ENCODE measurements at places on chromosomes 7 and 10.

GRCh38 chr7:54712820-54713219 lies 46.2 kb downstream of the SEC61G start:
- no peak for DNase-seq

- DNase-seq: no peak
Observed at GRCh38 chr7:122550545-122550944, 148.4 kb downstream of the RNF133 start.

GRCh38 chr7:90211391-90212148 lies at the start of gene STEAP2:
Gene STEAP2, plus strand, starts transcription at chr7:90211740. Its CDS starts 13,343 bp downstream, at chr7:90225083.
- DNase-seq: peak; percentile 84

GRCh38 chr7:83684928-83685327 lies 36.0 kb upstream of the SEMA3E start:
- DNase-seq: no peak

DNA sequence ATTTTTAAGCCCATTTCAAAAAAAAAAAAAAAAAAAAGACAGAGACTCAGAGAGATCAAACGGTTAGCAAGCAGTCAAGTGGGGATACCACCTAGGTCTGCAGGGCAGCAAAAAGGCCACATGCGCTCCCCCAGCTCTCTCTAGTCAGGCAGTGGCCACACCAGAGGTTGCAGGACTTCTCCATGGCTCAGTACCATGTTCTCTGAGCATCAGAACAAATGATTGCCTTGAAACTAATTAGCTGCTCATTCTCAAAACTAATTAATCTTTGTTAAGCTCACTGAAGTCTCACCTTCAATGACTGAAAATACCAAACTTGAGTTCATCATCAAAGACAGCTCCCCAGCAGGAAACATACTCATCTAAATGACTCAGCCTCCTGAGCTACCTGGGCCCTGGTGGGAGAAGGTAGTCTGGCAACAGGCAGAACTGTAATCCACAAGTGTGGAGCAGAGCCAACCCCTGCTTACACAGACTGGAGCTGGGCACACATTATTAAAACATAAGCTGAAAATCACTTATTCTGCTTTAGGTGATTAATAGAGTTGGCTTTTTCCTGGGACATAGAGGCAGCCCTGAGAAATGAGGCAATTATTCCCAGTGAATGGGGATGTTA lies 319.6 kb downstream of the GRID1 start:
- no peak for DNase-seq

- no peak for DNase-seq
Observed at GRCh38 chr7:93429563-93429962, 145.0 kb downstream of the CALCR start.

DNA sequence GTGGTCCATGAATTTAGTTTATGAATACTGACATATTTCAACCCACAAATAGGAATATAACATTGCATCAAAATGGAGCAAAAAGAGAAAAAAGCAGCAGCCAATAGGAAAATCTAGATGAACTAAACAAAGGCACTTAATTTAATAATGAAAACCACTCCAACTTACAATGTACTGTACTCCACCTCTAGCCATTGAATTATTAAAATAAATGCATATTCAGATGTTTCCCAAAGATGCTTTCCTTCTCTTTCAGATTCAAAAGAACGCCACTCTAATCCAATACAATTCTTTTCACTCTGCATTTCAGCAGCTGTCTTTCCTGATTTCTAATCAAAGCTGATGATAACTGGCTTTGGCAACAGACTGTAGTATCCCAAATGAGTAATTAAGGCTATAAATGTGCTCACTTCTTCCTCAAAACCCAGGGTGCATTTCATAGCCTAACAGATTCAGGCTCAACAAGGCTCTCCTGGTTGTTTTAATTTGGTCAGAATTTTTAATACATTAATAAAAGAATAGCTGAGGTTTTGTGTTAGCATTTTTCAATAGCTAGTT lies 577.1 kb downstream of the PARD3 start:
- no peak for DNase-seq

GRCh38 chr10:122657729-122658128 lies 41.9 kb downstream of the C10orf120 start:
- no peak for DNase-seq

DNA sequence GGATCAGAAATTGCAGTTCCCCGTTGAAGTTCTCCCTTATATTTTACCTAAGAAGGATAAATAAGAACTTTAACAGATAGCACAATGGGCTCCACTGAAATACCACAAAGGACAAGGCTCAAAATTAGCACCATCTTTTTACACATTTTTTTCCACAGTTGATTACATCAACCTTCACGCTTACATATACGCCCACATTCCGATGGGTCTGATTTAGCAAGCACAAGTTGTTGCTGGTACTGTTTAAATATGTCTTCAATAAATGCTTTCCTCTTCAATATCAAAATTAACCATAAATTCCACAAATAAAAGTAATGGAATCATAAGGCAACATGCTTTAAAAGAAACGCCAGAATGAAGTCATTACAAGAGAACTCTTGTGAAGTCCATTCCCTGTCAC lies 79.5 kb downstream of the NEBL start:
- no peak for DNase-seq

GRCh38 chr10:98881789-98882188 lies 353.9 kb downstream of the HPSE2 start:
- no peak for DNase-seq

DNA sequence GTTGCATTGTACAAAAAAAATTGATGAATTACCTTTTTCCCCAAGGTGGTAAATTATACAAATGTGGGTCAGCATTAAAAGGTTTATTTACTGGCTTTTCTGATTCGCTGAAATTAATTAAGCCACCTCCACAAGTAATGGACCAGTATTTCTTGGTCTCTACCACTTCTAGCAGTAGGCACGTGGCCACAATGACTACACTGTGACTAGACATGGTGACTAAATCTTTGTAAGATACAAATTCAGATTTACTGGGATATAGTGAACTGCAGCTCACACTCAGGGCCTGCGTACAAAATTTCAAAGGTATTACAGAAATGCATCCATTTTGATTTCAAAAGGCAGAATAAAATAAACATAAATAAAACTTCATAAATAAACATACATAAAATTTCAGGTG lies 10.9 kb downstream of the HPSE2 start:
- no peak for DNase-seq

- peak; percentile 65 for DNase-seq
Observed at GRCh38 chr7:46315891-46316290, 394.8 kb upstream of the IGFBP3 start.

DNA sequence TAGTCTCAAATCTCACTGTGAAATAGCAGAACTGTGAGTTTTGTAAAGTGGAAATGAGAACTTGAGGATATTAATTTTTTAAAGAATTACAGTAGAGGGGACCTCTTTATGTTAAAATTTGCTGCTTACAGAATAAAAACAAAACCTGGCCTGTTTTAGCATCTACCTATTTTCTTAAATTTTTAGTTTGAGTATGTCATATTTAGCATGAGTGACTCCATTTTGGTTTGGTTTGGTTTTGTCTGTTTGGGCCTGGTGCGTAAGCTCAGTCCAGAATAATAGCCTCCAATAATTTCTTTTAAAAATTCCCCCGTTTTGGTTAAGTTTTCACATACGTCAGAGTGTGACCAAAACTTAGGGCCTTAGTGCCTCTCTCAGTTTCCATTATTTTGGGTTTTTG lies 152.0 kb upstream of the ZNF92 start:
- DNase-seq: no peak

GRCh38 chr10:63030536-63030935 lies 102.6 kb upstream of the NRBF2 start:
- DNase-seq: no peak

- DNase-seq: no peak
Observed at GRCh38 chr7:127393368-127394058, 1.0 kb upstream of the ZNF800 start.

DNA sequence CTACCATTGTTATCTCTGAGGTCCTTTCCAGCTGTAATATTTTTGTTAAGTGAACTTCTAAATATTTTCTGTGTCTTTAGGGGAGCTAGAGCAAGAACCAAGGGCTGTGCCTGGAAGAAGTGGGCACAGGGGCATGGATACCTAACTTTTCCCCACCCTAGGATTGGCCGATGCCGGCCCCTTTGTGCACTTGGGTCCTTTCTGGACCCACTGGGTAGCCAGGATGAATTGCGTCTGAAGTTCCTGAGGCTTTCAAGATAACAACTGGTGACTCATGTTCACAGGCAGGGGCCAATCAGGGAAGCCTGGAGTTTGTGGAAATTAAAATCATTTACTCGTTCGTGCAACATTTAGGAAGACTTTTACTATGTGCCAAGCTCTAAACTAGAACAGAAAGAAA lies 758 bp downstream of the DPCD start:
- DNase-seq: no peak

- DNase-seq: no peak
Observed at GRCh38 chr7:128234476-128235026, 6.5 kb upstream of the LEP start.

- no peak for DNase-seq
Observed at GRCh38 chr7:13016592-13017332, 329.3 kb downstream of the ARL4A start.

- no peak for DNase-seq
Observed at GRCh38 chr10:99685597-99685967, 26.3 kb downstream of the ENTPD7 start.

GRCh38 chr10:132328738-132329137 lies 3.3 kb upstream of the LRRC27 start:
- no peak for DNase-seq

- DNase-seq: no peak
Observed at GRCh38 chr7:13797545-13797944, 191.9 kb downstream of the ETV1 start.

GRCh38 chr10:96840841-96841518 lies 8.9 kb downstream of the LCOR start:
- no peak for DNase-seq

DNA sequence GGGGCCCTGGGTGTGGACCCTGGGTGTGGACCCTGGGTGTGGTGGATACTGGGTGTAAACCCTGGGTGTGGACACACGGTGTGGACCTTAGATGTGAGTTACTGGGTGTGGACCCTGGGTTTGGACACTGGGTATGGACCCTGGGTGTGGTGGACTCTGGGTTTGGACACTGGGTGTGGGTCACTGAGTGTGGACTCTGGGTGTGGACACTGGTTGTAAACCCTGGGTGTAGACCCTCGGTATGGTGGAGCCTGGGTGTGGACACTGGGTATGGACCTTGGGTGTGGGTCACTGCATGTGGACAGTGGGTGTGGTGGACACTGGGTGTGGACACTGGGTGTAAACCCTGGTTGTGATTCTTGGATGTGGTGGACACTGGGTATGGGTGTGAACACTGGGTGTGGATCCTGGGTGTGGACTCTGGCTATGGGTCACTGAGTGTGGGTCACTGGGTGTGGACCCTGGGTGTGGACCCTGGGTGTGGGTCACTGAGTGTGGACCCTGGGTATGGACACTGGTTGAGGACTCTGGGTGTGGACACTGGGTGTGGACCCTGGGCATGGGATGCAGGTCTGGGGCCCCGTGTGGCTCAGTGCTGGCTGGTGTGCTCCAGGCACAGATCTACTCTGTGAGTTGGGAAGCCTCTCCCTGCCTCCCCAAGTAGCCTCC lies 356.2 kb downstream of the GLRX3 start:
- no peak for DNase-seq

DNA sequence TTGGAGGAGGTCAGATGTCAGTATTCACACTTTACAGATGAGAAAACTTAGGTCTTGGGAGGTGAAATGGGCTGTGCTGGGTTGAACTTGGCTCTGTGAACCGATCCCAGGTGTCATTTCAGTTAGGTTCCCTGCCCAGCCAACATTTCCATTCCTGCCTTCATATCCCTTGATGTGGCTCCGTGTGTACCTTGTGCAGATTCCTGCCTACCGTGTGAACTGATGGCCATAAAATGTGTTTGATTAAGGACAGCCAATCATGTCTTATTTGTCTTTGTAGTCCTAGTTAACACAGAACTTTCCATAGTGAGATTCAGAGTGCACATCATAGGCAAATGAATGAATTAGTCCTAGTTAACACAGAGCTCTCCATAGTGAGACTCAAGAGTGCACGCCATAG lies 101.0 kb upstream of the GATA3 start:
- DNase-seq: no peak

DNA sequence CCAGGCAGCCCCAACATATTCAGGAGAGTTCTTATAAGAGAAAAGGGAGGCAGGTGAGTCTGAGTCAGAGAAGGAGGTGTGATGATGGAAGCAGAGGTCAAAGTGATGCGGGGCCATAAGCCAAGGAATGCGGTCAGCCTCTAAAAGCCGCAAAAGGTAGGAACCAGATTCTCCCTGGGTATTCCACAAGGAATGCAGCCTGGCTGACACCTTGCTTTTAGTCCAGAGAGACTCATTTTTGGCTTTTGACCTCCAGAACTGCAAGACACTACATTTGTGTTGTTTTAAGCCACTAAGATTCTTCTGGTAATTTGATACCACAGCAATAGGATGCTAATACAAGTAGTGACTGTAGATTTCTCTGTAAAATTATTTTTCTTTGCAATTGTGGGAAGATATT lies 151.5 kb upstream of the EEPD1 start:
- no peak for DNase-seq

DNA sequence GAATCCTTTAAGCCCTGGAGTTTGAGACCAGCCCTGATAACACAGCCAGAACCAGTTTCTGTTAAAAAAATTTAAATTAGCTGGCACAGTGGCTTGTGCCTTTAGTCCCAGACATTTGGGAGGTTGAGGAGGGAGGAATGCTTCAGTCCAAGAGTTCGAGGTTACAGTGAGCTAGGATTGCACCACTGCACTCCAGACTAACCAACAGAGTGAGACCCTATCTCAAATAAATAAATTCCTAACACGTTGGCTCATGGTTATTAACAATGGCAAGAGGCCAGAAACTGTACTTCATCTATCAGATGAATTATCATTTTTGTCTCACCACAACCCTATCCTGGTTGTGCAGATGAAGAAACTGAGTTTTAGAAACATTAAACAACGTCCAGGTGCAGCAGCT lies 2.1 kb upstream of the PPIA start:
- no peak for DNase-seq

DNA sequence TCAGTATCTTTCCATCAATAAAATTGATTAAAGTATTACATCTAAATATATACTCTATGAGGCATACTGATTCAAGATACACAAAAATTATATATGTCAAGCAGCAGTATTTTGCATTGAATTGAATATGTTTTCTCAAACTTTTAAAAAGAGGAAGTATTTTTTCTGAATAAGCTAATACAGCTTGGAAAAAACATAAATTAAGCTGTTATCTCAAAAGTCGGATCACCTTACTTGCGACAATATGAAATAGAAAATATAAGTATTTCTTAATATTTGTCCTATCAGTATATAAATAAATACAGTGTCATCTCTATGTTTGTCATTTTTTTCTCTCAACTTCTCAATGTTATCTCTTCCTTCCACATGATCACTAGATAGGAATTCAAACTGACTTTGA lies 139.3 kb downstream of the MBL2 start:
- DNase-seq: no peak

DNA sequence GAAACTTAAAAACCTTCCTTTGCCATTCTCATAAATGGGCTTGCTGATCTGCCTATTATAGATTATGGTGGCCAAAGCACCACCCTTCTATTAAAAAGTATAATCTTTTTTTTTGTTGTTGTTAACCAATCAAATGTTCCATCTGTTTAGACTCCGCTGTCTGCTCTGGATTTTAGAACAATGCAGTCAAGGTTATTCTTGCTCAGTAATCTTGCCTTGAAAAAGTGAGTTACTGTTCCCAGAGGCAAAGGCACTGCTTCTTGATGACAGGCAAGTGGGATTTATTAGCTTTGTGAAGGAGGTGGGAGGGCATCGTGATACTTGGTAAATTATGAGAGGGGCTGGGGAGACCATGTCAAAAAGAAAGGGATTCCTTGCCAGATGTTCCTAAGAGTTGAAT lies 143.5 kb downstream of the KIAA1217 start:
- DNase-seq: no peak

- DNase-seq: no peak
Observed at GRCh38 chr10:75165684-75166622, 44.6 kb upstream of the VDAC2 start.
